Thoracic aorta endothelial cell (primary cell): ENCODE measurements at places on chromosomes 13 and 19. TPM values are rescaled to one million over a fixed set of nuclear protein-coding genes. Genes with fewer than 3 reads are reported as not detected.

The PSG4 gene
- total RNA-seq = not detected in 2 replicates

The LYPD3 gene
- total RNA-seq = not detected in 2 replicates

The SIAH3 gene
- total RNA-seq = not detected in 2 replicates

The CCDC61 gene
- 6.0 and 6.8 TPM in 2 replicates for total RNA-seq

The OR7A5 gene
- total RNA-seq = not detected in 2 replicates

The NLRP4 gene
- total RNA-seq = not detected in 2 replicates

The OR4F17 gene
- not detected in 2 replicates for total RNA-seq

The NAPSA gene
- total RNA-seq = not detected in 2 replicates

The CRX gene
- not detected in 2 replicates for total RNA-seq

The TLE6 gene
- total RNA-seq = 0.93 and 1.6 TPM in 2 replicates

The DLL3 gene
- total RNA-seq = 0.43 and 0.66 TPM in 2 replicates

The CIC gene
- 23.9 and 36.1 TPM in 2 replicates for total RNA-seq

The TMEM150B gene
- not detected in 2 replicates for total RNA-seq

The ONECUT3 gene
- total RNA-seq = not detected in 2 replicates

The ZSCAN5C gene
- not detected in 2 replicates for total RNA-seq

The CNFN gene
- total RNA-seq = not detected in 2 replicates

The RFXAP gene
- 4.2 and 4.5 TPM in 2 replicates for total RNA-seq

The DCLK1 gene
- total RNA-seq = 3.5 and 8.5 TPM in 2 replicates

The TMED1 gene
- 27.1 and 27.6 TPM in 2 replicates for total RNA-seq

The SIGLEC11 gene
- 0.13 TPM in 1 of 2 replicates, not detected in the other for total RNA-seq

The PTPRH gene
- total RNA-seq = 0.22 and 0.53 TPM in 2 replicates

The FCHO1 gene
- 0.93 and 1.7 TPM in 2 replicates for total RNA-seq

The HSPB6 gene
- total RNA-seq = 0.53 and 0.65 TPM in 2 replicates

The CATSPERD gene
- not detected in 2 replicates for total RNA-seq
